ENCODE measurements at places on chromosomes 13 and 19.

DNA sequence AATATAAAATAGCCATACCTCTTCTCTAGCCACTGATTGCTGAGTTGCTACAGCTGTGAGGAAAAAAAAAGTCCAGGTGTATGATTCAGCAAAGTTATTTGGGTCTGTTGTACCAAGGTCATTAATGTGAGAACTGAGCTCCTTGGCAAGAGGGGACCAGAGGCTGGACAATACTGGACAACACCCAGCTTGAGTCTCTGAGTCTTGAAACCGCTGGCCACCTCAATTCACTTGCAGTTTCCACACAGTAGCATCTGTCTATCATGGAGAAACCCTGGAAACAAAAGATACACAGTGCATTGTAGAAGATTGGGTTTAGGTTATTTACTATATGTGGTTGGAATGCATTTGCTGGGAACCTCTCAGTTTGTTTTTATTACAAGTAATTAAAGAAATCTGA lies 60.4 kb downstream of the WDFY2 start:
- no peak for DNase-seq

DNA sequence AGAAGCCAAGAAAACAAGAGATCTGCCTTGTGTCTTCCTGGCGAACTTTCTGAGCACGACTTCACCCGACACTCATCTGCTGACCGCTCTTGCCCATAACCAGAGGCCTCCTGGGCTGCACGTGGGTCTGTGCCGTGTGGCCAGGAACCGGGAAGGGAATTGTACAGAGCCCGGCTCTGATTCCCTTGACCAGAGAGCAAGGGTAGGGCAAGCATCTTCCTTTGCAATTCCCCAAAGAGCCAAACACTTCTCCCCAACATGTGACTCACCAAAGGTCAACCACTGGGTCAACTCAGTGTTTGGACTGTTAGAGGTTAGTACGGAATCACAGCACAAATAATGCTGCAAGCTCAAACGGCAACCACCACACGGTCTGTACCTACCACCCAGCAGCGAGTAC lies 48.9 kb downstream of the KLF2 start:
- DNase-seq: no peak

GRCh38 chr13:88948501-88948900 lies 1277.3 kb downstream of the SLITRK5 start:
- no peak for DNase-seq

DNA sequence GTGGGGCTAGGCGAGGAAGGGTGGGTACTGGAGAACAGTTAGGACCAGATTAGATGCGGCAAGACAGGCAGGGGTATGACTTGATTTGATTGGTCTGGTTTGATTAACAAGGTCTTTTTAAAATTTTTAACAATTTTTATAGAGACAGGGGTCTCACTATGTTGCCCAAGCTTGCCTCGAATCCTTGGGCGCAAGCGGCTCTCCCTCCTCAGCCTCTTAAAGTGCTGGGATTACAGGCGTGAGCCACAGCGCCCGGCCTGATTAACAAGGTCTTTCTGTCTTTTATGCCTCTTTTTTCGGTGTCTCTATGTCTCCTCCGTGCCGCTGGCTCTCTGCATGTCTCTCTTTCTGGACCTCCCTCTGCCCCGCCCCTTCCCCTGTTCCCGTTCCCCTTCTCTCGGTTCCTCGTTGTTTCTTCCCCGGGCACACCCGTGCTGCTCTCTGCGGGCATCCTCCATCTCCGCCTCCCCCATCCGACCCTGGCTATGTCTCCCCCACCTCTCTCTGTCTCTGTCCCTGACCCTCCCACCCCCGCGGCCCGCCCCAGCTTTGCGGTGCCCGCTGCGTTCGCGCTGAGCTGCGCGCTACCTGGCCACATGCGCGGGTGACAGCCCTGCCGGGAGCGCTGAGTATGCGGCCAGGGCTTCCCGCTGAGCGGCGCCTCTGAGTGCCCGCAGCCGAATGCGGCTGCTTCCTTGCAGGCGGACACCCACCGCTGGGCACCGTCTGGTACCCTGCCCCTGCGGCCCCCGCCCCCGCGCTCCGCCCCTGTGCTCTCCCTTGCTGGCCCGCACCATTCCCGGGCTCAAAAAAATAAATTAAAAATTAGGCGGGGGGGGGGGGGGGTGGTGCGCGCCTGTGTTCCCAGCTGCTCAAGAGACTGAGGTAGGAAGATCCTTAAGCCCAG lies 8.1 kb upstream of the SDHAF1 start:
- DNase-seq: no peak

DNA sequence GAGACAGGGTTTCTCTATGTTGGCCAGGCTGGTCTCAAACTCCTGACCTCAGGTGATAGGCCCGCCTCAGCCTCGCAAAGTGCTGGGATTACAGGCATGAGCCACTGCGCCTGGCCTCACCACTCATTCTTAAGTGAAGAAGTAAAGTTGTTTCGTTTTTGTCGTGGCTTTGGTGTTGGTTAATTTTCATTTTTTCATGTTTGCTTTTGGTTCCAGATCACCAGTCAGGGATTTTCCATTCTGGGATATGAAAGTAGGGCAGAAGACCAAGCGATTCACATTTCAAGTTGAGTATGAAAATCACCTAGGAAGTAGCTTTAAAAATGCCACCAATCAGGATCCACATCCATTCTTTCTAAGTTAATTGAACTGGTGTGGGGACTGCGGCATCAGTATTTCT lies 289.9 kb downstream of the DIAPH3 start:
- no peak for DNase-seq

DNA sequence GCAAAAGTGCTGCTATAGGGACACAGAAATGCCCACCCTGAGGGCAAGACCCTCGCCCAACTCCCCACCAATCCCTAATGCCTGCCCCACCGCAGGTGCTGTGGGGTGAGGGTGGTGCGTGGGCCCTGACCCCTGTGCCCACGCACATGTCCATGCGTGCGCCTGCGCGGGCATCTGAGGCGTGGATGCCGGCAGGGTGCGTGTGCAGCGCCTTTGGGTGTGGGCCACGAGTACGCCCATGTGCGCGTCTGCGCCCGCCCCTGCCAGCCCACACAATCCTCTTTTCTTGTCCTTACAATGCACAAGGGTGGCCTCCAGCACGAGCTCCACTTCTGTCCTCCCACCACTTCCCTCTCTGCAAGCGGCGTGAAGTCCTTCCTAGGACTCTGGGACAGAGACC lies 14.3 kb downstream of the FUT6 start:
- DNase-seq: no peak

- DNase-seq: no peak
Observed at GRCh38 chr13:42836930-42837690, 55.7 kb downstream of the FAM216B start.

GRCh38 chr19:10553087-10553667 lies 9.5 kb downstream of the ATG4D start:
- no peak for DNase-seq

DNA sequence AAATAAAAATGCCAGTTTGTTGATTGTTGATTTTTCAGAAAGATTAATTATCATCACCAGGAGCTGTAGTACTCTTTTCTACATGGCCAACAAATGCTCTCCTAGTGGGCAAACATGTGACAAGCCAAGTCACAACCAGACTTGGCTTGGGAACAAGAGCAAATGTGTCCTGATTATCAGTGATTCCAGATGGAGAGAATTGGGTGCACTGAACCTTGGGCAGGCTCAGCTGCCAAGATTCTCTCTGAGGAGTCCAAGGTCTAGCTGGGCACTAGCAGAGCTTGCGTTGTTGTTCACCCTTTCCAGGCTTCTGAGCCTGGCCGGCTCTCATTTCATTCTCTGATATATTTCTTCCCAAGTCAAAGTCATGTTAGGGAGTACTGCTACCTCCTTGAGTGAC lies 27.3 kb upstream of the GPI start:
- no peak for DNase-seq

GRCh38 chr13:100620792-100621191 lies 32.2 kb upstream of the GGACT start:
- no peak for DNase-seq

- no peak for DNase-seq
Observed at GRCh38 chr13:67726979-67727378, 496.8 kb upstream of the PCDH9 start.

DNA sequence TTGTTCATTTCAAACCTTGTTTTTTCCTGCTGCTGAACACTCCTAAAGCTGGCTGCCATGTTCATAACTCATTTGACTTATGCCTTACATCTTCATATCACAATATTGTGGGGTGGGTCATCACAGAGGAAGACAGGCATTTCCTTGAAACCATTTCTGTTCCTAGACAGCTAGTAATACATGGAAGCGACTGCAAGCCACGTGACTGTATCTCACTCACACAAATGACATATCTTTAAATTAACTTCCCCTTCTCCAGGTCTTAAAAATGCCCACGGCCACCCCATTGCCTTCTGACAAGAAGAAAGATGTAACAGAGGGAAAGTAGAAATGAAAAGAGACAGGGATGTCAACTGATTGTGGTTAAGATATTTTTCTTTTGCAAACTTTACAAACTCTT lies 236.8 kb downstream of the LMO7 start:
- DNase-seq: no peak

- DNase-seq: peak; percentile 1
Observed at GRCh38 chr13:36819739-36820090, 693 bp downstream of the RFXAP start.

DNA sequence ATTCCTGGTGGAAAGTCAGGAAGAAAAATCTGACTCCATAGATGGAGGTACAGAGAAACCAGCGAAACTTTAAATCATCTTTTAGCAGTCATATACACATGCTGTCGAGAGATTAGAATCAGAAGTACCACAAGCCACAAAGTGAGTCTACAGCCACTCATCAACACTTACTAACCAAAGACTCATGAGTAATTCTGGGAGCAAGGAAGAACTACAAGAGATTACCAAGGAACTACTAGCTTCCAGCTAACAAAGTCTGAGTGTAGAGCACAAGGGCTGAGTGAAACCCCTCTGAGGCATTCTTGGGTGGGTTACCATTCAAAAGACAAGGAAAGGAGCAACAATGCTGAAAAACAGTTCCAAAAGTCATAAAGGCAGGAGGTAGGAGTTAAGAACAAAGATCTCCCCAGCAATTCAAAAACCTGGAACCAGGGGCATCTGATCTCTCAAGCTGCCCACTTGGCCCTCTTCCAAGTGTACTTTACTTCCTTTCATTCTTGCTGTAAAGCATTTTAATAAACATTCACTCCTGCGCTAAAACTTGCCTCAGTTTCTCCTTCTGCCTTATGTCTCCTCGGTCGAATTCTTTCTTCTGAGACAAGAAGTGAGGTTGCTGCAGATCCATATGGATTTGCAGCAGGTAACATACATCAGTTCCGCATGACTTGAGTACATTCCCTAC lies 13.0 kb downstream of the RBM26 start:
- no peak for DNase-seq

DNA sequence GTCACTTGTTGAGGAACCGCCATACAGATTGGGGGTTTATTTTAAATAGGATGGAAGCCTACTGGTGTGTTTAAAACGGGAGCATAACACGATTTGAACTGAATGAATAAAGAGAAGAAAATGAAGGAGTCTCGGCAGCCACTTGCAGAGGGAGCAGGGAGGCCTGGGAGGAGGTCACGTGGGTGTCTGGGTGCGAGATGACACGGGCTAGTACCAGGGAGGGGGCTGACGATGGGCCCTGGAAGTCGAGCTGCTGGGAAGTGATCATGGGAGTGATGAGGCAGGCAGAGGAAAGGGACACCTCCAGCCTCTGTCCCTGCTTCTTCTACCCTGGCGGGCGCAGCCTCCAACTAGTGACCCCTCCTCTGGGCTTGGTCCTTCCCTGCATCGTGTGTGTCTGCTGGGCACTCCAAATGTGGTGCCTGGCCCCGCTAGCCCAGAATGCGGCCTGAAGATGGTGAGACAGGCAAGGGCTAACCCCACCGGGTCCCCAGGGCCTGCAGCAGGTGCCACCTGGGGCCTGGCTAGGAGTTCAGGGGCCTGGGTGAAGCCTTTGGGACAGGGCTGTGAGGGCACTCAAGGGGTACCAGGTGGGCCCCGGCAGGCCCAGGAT lies 35.5 kb downstream of the CRTC1 start:
- DNase-seq: no peak

DNA sequence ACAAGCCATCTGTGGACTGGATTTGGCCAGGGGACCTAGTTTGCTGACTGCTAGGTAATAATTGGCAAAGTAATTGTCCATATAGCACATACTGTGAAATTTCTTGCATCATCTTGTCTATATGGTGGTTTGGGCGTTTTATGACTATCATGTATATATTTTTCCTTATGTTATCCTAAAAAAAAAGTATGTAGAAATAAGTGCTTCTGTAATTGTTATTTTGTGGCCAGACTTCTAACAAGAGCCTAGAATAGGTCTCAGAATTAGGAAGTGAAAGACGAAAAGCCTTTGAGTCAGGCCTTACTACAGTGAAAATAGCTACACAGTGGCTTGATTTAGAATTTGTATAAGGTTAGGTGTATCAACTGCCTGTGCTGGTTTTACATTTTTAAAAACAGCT lies 4.2 kb downstream of the FNDC3A start:
- no peak for DNase-seq

DNA sequence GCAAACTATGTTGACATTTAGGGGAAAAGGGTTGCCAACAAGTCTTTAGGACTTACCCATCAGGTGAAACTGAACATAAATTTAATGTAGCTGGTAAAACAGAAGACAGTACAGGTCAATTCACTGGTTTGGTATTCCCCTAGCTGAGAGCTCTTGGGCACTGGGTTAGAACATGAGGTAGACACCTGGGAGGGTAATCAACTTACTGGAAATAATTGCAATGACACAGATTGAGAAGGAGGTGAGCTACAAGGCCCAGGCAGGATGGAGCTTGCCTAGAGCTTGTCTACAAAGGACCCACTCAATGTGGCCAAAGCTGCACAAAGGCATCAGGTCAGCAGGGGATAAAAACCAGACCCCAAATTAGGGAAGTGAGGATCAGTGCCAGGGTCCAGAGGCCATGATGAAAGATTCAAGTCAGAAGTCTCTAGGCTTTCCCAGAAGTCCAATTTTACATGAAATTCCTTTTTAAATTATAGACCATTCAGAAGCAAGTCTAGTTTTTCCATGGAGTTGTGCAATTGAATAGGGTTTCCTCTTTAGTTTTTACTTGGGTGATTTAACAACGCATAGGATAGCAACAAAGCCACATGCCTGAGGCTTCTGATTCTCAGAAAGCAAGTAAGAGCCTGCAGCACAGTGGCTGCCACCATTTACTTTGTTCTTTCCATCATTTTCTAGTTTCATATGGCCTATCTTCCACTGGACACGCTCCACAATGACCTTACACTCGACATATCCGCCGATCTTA lies 194.0 kb downstream of the NDFIP2 start:
- DNase-seq: no peak

DNA sequence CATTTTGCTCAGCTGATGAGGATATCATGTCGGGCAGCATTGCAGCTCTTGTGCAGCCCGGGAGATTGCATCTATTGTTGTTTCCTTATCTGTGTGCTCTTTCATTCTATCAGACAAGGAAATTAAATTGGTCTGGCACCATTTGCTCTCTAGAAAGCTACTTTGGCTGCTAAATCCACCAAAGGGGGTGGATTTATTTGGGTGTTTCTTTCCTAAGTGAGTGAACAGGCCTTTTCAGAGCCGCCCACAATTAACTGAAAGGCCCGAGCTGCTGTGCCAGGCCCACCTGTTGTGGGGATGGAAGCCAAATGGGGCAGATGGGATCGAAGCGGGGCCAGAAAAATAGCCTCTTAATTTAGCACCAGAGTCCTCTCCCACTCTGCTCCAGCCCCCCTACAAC lies 99.4 kb downstream of the DNAJC15 start:
- no peak for DNase-seq

- DNase-seq: no peak
Observed at GRCh38 chr13:29587645-29588044, 7.8 kb downstream of the SLC7A1 start.

- no peak for DNase-seq
Observed at GRCh38 chr19:3411636-3412035, 45.3 kb downstream of the NFIC start.

GRCh38 chr13:61415058-61415721 lies 459 bp downstream of the PCDH20 start:
- DNase-seq: no peak

GRCh38 chr19:8238251-8238650 lies 29.1 kb downstream of the CERS4 start:
- DNase-seq: no peak
